ENCODE measurements at places on chromosomes 7 and 10.

- DNase-seq: no peak
Measured at GRCh38 chr7:131932271-131932670, 375.8 kb upstream of the PODXL start.

DNA sequence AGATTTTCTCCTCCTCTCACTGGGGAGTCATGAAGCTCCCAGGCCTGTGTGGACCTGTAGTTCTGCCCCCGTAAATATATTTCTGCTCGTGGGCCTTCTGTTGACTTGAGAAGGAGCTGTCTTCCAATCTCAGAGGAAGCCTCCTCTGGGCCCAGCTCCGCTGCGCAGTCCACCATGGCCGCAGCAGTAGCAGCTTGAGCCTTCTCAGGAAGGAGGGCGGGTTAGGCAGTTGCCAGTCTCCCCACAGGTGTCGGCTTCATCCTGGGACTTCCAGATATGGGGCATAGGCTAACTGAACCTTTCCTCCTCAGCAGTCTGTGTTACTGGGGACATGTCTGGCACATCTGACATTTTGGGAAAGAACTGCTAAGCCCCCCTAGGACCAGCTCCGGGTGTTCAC is 62.9 kb upstream of the TRIM8 start:
- no peak for DNase-seq

DNA sequence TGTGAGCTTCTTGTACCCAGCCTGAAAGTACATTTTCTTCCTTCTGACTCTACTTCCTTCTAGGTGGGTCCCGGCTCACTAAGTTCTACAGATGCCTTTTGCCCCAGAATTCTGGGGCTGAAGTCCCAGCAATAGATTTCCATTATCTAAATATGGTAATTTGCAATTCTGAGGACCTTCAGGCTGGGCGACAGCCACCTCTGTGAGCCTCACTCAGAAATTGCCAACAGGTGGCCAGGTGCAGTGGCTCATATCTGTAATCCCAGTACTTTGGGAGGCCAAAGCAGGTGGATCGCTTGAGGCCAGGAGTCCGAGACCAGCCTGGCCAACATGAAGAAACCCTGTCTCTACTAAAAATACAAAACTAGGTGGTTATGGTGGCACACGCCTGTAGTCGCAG is 23.7 kb downstream of the CREM start:
- DNase-seq: no peak

DNA sequence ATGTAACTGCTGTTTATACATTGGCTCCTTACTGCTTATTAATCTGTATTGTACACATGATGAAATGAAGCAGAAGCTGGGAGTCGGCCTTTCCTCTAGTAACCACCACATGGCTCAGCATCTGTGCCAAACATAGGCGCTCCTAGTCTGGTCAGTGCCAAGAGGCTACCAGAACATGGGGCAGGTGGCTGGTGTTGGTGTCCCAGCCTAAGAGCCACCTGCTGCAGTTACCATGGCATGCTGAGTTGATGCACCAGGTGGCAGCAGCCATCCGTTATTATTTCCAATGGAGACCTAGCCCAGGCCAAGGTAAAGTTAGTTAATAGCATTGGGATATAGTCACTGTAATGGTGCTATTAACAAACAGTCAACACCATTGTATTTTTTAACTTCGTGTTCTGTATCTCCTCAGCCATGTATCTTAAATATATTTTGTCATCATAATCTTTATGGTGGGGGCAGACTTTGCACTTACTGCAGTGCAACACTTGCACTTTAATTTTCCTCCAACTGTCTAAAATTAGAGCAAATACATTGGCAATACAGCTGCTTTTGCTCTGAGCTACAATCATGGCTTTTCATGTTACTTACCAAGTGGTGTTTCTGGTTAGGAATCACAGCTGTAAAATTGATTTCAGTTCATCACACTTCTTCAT is 33.1 kb downstream of the HBP1 start:
- peak; percentile 33 for DNase-seq

- peak; percentile 80 for DNase-seq
Measured at GRCh38 chr10:52215745-52216361, 98.2 kb upstream of the DKK1 start.

DNA sequence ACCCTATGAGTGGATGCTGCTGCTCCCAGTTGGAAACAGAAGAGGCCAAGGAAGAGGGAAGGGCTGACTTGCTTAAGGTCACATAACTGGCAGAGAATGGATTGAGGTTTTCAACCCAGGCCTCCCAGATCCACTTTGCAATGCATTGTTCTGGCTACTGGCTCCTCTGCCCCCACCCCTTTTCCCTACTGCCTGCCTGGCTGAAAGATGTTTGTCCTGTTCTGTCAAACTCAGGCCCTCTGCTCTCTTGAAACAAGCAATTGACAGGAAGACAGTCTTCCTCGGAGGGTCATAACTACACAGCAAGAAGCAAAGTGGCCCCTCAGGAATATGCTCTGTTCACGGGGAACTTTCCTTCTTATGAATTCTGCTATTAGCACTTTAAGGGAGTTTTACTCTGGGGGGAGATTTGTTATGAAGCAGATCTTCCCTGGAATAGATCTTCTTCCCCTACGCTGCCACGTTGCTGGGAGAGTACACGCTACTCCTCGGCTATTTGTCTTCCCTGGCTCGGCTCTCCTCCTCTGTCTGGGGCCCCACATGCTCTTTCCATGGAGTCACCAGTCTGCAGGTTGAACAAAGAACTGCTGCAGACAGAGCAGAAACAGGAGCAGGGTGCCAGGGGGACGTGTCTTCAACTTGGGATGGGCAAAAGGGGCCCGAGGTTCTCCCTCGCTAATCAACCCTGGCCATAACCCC is 436.1 kb downstream of the TYW1 start:
- no peak for DNase-seq

- no peak for DNase-seq
Measured at GRCh38 chr7:11567571-11567970, 264.4 kb downstream of the THSD7A start.

DNA sequence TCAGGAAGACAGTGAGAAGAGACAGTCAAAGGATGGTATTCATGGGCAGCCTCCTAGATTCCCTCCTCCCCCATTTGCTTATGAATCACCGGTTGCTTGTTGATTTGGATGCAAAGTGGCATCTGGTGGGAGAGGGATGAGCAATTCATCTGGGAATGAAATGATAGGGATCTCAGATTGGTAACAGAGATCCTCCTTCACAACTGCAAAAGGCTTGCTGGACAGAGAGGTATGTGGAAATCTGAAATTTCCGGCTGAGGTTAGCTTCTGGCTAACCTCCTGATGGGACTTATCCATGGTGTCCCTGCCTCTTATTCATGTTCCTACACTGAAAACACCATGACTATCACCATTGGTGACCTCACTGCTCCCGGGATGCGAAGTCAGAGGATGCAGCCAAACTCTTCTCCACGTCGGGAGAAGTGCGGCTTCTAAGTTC is 48.4 kb upstream of the PODXL start:
- DNase-seq: peak; percentile 24

- DNase-seq: peak; percentile 55
Measured at GRCh38 chr7:75879771-75880184, 944 bp downstream of the RHBDD2 start.

DNA sequence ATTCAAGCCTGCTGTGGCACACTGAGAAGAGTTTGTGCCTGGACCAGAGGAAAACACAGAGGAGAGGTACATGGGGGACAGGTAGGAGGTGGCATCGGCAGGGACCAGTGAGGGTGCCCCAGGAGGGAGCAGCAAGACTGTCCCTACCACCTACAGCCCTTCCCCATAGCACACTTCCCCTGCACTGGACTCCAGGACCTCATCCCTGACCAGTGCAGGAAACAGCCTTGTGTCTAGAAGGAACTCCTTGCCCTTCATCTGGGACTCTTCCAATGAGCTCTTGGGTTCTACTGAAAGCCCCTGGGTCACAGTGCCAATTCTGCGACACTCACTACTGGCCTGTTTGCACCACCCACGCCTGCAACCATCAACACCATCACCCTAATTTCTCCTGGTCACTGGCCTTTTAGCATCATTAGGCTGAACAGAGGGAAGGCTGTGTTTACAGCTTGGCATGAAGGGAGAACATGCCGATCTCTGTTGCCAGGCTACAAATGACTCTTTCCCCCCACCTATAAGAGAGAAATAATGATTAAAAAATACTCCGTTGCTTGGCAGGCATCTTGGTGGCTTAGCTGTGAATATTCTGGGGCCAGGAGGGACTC is 371.9 kb upstream of the ZMIZ1 start:
- no peak for DNase-seq

- DNase-seq: no peak
Measured at GRCh38 chr10:21584834-21585530, 51.0 kb downstream of the MLLT10 start.

DNA sequence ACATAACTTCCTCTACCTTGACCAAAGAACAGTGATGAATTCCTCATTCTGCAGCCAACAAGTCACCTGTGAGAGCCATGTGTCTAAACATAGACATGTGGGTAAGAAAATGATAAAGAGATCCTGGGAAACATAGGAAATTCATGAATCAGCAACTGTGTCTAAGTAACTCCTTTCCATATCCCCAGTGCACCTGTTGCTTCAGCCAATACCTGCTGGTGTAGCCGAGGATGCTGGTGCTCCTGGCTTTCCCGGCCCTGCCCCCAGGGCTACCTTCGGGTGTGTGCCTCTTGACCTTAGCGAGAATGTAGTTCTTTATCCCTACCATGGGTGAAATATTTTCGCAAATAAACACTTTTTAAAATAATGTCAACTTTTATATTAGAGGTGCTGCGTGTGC is 114.1 kb downstream of the OR13A1 start:
- no peak for DNase-seq

DNA sequence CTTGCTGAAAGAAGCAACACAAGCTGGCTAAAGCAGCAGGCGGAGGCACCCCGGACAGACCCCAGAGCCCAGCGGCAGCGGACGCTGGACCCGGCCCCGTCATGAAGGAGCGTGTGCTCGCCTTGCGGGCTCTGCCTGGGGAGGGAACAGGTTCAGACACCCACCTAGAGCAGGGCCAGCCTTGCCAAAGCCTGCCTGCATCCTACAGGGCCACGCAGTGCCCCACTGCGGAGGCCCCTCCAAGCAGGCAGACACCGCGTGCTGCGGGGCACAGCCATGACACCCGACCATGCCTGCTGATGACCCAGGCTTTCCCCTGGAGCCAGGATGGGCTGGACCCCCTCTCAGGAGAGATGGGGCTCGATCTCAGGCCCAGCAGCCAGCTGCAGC is 91.7 kb downstream of the MAD1L1 start:
- DNase-seq: no peak

DNA sequence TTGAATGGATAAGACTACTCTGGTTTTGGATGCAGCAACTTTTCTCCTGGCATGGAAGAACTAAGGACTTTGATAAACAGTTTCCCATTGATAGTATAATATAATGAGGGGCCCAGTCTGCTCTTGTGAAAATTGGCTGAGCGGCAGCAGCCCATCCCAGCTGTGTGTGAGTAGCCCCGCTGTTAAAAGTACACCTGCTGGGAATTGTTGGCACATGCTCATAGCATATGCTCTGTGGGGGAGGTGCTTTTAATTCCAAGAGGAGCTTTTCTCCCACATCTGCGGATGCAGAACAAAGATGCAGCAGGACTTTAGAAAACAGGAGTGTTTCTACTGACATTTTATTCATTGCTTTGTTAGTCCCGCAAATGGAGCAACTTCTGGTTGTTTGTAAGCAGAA is 19.0 kb downstream of the SRI start:
- DNase-seq: no peak

DNA sequence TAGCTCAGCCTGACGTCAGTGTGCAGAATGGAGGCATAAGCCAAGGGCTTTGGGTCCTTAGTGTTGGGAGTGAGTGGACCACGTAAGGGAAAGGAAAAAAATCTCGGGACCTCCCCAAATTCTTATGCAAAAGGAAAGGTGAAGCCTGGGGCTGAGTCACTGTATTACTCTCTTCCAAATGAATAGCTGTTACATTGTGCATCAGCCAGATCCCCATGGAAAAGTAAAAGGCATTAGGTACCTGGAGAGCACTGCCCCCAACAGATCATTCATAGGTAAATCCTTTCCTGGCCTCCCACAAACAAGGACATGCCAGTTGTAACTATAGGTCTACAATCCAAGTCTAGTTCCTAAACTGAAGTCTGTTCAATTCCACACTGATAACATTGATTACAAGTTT is 170.5 kb downstream of the C1GALT1 start:
- DNase-seq: no peak

DNA sequence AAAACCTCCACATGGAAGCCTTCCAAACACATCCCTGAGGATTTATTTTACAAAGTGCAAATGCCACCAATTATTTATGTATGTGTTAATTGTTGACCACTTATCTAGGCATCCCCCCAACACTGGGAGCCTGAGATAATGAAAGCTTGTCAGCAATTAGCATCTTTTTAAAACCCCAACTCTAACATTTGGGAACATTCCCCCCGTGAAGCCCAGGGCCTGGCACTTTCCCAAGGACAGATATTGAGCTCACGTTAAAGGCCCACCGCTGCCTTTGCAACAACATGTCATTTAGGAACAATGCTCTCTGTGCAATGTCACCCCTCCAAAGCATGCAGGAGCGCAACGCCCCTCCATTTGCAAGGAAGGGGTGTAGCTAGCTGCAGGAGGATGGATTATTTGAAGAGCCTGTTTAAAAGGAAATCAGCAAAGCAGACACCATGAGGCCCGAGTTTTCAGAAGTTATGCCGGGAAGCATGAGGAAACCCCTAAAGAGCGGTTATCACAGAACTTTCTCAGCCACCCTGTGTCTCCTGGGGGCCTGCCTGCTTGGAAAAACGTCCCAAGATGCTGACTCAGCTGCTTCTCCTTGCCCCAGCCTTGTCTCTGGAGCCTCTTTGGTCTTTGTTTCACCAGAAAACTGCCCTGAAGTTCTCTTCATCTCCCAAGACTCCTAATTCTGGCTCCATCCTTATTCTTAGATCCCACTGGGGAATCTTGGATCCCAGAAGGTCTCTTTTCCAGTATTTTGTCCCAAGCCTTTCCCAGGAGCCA is 444.1 kb downstream of the GRID1 start:
- no peak for DNase-seq

GRCh38 chr10:131860311-131860710 is 40.5 kb upstream of the PPP2R2D start:
- DNase-seq: no peak

DNA sequence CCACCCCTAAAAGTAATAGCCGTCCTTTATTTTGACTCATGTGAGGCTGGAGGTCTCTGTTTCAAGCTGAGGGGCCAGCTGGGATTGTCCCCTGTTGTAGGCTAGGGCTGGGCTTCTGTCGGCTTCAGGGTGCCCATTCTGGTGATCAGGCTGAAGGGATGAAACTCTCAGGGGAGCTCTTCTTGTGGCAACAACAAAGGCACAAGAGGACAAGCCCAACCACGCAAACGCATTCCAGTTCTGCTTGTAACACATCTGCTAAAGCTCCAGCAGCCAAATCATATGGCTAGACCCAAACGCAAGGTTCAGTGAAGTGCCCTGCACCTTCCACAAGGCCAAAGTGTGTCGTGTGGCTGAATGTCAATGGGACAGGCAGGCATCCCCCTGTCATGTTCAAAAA is 405.7 kb downstream of the INHBA start:
- DNase-seq: no peak

DNA sequence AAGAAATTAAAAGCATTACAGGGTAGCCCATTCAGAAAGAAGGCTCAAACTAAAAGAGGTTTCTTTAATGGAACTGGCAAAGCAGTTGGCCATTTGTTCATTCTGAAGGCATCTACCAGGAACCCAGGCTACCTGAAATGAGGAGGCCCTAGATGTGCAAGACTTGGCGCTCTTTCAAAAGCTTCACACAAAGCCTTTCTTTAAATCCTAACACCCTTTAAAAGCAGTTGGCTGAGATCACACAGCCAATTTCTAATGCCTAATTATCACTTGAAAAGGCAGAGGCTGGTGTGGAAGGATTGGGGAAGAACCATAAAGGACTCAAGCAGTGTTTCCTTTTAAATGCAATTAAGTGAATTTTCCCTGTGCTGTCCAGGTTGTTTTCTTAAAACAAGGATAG is 23.2 kb downstream of the PPP1R17 start:
- DNase-seq: no peak

- peak; percentile 23 for DNase-seq
Measured at GRCh38 chr7:46015107-46015868, 94.2 kb upstream of the IGFBP3 start.

Data from astrocyte of the spinal cord (primary cell).